ENCODE measurements at places on chromosomes 6 and 20.

- no peak for DNase-seq
These were observed 67.7 kb downstream of the PLEKHG1 start for GRCh38 chr6:150667359-150667758.

DNA sequence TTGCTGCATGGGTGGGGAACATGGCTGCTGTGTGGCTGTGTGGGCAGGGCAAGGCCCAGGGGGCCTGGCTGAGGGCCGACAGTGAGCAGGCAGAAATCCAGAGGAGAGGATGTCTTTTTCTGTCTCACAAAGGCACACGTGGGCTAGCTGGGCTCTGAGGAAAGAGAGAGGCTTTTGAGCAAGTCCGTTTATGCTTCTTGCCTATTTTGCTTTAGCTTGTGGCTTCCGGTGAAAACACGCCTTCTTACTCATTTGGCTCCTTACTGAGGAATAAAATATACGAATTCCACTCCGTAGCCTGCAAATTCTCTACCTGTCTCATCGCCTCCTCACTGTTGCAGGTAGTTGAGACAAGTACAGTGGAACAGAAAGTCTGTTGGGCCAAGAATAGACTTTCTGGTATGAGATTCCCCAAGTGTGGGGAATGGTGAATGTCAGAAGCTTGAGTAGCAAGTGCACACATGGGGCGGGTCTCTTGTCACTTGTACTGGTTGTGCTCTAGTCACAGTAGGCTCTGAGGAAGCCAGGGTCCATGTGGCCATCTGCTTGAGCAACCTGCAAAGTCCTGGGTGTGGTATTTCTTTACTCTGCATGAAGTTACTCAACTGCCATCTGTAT, 28.4 kb downstream of the WRNIP1 start:
- no peak for DNase-seq

DNA sequence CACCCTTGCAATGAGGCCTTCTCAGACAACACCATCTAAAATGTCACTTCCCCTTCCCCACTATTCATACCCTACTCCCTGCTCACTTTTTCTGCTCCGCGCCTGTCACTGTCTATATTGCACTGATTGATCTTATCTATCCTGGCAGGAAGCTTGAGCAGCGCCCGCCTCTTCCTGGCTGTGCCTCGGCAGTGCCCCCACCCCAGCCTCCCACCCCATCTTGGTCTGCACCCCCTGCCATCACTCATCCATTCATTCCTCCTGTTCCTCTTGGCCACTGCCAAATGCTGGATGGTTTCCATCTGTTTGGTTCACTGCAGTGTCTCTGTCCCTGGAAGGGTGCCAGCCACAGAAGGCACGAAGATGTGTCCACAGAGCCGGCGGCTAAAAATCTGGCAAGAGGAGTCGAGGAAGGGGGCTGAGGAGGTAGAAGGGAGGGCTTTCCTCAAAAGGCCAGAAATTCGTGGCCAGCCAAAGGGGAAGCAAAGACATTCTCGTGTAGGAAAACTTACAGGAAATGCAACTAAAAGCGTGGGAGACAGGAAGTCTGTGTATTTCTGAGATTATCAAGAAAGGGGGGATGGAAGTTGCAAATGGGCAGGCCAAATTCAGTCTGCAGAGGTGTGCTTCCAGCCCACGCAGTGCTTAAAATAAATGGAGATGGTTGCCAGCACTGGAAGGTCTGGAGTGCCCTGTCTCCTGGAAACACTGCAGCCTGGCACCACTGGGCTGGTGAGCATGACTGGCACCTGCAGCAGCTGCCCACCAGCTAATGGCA, 27.6 kb downstream of the SYNJ2 start:
- no peak for DNase-seq

- no peak for DNase-seq
These were observed 1.2 kb upstream of the CLDN20 start for GRCh38 chr6:155262655-155263054.

DNA sequence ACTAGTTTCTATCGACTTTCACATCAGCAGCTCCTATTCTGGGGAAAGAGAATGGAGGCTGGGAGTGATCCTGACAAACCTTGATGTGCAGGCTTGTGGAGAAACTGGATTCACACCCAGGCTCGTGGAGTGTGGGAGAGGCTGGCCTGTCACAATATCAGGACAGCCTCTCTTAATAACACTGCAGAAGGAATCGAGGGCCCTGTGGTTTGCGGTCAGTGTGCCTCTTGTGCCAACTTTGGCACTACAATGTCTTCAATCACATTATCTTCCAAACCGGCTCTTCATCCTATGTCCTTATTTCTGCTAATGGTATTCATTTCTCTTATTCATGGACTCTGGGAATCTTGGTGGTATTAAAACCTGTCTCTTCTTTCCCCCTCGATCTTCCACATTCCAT, 92.7 kb downstream of the PRL start:
- no peak for DNase-seq

- no peak for DNase-seq
These were observed 16.3 kb downstream of the ZNF133 start for GRCh38 chr20:18304618-18305017.

GRCh38 chr20:14566505-14566904, 229.1 kb upstream of the FLRT3 start:
- DNase-seq, result no peak

- peak; percentile 47 for DNase-seq
These were observed at the start of gene FOXO3 for GRCh38 chr6:108560463-108561308. TSS of gene FOXO3 (plus strand) at chr6:108560917. CDS start at chr6:108561209, 292 bp downstream.

GRCh38 chr6:154554491-154554890, 44.0 kb upstream of the CNKSR3 start:
- DNase-seq, result no peak

GRCh38 chr20:49854190-49854875, 41.7 kb downstream of the SLC9A8 start:
- DNase-seq, result no peak

DNA sequence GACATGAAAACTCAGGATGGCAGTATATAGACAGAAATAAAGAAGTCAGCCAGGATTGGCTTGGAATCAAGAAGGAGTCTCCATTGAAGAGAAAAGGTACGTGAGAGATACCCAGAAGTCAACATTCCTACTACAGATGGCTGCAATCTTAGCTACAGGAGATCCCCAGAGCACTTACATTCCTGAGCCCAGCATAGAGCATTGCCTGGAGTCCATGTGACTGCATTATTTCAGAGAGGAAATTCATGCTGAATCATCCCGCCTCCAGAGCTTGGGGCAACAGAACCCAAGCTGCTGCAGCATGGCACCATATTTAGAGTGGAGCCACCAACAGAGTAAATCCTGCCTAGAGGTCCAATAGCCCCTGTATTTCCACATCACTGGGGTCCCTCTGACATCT, 125.0 kb upstream of the GRIK2 start:
- no peak for DNase-seq

- no peak for DNase-seq
These were observed 6.7 kb upstream of the CLIC5 start for GRCh38 chr6:46022106-46022948.

- DNase-seq, result no peak
These were observed 9.9 kb downstream of the MAP3K4 start for GRCh38 chr6:161001421-161001820.

- DNase-seq, result no peak
These were observed at the start of gene C20orf204 for GRCh38 chr20:64035933-64036345. TSS of gene C20orf204 (plus strand) at chr20:64036182. CDS start at chr20:64036324, 142 bp downstream.

GRCh38 chr6:40932366-40932765, 106.7 kb downstream of the UNC5CL start:
- DNase-seq, result no peak

DNA sequence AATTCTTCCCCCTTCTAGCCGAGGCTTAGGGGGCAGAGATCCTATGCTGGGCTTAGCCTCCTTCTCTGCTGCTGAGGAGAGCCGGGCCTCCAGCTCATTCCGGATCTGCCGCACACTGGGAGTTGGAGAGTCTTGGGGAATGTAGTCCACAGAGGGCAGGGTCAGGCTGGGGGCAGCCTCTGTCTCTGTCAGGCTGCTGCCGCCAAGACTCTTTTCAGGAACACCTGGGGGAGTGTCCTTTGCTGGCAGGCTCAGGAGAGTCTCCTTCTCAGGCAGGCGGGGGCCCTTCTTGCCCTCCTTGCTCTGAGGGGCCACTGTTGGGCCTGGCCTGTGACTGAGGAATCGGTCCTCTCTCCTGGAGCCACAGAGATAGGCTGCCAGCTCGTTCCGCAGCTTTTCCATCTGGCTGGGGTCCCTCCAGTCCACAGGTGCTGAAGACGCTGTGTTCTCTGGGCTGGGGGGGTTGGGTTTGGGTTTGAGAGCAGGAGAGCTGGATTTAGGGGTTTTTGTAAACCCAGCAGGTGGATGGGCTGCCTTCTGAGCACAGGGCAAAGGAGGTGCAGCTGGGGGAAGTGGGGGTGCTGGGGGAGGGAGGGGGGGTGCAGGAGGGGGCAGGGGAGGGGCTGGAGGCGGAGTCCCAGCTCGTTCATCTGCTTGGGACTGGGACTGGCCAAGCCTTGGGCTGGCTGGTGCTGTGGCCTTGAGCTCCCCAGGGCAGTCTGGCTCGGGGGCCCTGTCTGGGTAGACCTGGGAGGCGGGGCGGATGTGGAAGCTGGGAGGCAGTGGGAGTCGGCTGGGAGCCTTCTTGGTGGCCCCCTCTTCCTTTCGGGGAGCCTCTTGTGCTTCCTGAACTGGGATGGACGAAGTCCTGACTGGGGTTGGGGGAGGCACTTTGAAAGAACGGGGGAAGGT, 36.1 kb downstream of the C6orf132 start:
- no peak for DNase-seq

DNA sequence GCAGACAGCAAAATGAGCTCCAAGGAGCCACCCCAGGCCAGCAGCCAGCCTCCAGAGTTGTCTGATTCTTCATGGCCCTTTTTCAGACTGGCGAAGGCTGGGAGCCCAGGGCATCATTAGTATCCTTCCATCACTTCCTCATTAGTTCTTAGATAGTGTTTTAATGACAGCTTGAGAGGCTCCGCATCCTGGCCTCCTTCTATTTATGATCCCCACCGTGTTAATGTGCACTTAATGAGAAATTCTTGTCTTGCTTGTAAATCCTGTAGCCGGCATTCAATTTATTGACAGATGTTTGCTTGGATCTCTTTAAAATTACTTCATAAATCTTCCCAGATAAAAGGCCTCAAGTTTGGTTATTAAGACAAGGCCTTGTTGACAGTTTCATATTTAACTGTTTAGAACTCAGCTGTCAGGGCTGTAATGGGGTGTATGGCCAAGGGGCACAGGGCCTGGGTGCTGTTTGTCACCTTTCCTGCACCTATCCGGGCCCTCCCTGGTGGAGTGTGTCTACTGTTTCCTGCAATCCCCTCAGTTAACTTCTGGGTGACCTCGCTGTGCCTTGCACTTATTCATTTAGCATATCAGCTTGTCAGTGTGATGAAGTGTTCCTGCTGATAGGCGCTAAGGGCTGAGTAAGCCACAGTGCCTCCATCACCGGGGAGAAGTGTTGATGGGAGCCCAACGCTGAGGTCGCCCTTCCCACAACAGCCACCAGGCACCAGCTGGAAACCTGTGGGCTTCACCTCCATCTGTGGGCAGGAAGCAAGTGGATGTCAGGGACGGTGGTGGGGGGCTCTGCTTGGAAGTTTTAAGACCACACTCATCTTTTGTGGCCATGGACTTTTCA, 169.3 kb downstream of the TSHZ2 start:
- no peak for DNase-seq

GRCh38 chr6:41445261-41445660, 100.9 kb upstream of the FOXP4 start:
- DNase-seq, result no peak

DNA sequence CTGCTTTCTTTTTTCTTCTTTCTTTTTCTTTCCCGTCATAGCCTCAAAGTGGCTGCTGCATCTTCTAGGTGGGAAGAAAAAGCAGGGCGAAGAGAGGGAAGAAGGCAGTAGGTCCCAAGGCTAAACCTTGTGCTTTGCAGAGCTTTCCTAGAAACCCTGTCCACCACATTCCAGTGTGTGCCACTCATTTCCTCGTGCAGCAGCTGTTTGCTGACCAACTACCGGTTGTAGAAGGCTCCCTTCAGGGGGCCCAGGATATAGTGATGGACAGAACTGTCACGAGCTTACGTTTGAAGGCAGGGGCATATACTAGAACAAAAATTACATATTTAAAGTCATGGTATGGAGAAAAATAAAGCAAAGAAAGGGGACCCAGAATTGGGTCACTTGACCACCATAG, 103.0 kb downstream of the SASH1 start:
- DNase-seq, result no peak

GRCh38 chr6:108633436-108633835, 72.7 kb downstream of the FOXO3 start:
- no peak for DNase-seq

DNA sequence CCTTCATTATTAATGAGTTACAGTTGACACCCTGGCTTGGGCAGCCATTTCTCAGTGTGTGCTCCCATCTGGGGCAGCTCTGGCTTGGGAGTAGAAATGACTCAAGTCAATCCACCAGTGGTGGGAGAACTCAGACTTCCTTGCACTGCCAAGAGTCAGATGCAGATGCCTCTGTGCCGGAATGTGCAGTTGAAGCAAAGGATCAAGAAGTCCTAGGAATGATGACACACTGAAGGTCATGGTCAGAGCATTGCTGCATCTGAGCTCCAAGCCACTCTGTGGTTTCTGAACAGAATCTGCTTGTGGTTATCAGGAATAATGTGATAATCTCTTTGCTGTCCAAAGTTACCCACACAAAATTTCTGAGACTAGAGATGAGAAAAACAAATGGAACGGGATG, 19.5 kb upstream of the PAX1 start:
- no peak for DNase-seq

DNA sequence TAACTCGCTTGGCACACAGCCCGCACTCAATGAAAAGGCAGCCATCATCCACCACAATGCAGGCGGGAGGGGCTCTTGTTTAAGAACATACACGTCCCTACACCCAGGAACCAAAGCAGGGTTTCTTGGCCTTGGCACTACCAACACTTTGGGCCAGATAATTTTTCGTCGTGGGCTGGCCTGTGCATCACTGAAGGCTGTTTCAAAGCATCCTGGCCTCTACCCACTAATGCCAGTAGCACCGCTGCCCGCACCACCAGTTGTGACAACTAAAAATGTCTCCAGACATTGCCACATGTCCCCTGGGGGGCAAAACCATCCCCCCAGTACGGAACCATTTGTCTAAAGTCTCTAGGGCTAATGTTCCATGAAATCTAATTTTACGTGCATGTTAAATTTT, 13.0 kb downstream of the UQCC2 start:
- DNase-seq, result no peak

- DNase-seq, result no peak
These were observed 13.8 kb downstream of the TOMM34 start for GRCh38 chr20:44946271-44946852.

GRCh38 chr6:125807293-125807692, 16.5 kb downstream of the NCOA7 start:
- DNase-seq, result no peak

- no peak for DNase-seq
These were observed 1.1 kb upstream of the DCBLD1 start for GRCh38 chr6:117481278-117481925.

- no peak for DNase-seq
These were observed 48.4 kb upstream of the NCOA3 start for GRCh38 chr20:47453167-47453782.

GRCh38 chr20:24523661-24524060, 54.2 kb downstream of the SYNDIG1 start:
- DNase-seq, result no peak

- no peak for DNase-seq
These were observed 29.3 kb downstream of the DOP1A start for GRCh38 chr6:83096791-83097190.

Data from T follicular helper cell (primary cell).